ENCODE measurements at places on chromosomes 7 and 10. TPM values are rescaled to one million over a fixed set of nuclear protein-coding genes. Genes with fewer than 3 reads are reported as not detected.

Gene GPR158
- total RNA-seq: not detected

Gene IFT22
- 36.6 TPM for total RNA-seq

Gene SLC18A2
- not detected for total RNA-seq

Gene CYP2C9
- not detected for total RNA-seq

Gene HSPA12A
- 18.1 TPM for total RNA-seq
